ENCODE measurements at places on chromosomes 6 and 20.

GRCh38 chr6:170221753-170222400, 69.0 kb downstream of the DLL1 start:
- DNase-seq: peak; percentile 31

GRCh38 chr6:146937316-146937715, 266.9 kb upstream of the STXBP5 start:
- no peak for DNase-seq

DNA sequence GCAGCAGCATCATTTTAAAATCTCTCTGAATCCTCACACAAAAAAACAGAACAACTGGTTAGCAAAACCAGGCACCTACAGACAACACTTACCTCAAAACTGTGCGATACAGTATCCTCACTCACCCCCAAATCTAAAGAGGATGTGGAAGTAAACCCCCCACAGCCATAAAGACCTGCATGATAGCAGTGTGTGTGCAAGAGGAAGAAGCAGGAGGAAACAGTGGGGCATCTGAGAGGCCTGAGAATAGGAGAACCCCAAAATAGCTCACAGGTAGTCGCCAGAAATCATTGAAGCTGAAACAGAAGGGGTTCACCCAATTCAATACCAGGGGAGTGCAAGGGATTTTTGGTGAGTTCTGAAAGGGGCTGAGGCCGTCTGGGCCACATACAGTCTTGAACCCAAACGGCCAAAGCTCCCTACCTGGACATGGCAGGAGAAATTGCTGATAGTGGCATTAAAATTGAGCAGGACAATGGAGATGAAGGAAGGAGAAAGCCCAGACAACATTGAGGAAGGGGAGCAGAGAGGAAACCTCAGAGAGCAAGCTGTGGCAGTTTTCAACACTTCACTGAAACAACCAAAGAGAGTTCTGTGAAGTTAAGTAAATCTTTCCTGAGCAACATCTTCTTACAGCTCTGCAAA, 129.7 kb downstream of the FIG4 start:
- no peak for DNase-seq

DNA sequence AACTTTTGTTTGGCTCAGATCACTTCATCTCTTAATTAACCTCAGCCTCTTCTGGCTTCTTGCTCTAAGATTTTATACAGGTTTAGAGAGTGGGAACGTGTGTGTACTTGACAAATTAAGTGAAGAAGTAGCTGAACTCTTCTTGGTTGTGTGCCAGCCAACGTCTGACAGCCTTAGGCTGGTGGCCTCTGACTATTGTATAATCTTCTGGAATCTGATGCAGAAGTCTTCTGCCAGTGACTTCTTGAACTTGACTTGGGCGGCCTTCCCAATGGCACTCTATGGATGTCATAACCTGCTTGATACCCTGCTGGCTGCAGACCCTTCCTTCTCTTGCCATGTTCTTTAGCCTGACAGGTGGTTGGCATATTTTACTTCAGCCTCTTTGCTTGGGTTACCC, 660.5 kb downstream of the DOK5 start:
- DNase-seq: no peak

GRCh38 chr6:139475241-139475640, 100.8 kb upstream of the CITED2 start:
- DNase-seq: no peak

- DNase-seq: no peak
Observed at GRCh38 chr6:167976708-167977107, 20.8 kb upstream of the KIF25 start.

- DNase-seq: no peak
Observed at GRCh38 chr6:90917376-90917775, 330.5 kb upstream of the MAP3K7 start.

GRCh38 chr6:141413196-141413595, 719.5 kb upstream of the GJE1 start:
- no peak for DNase-seq

Measured in NCI-H1694 (cell line).